Skin of body (tissue), 3 donors: ENCODE measurements at places on chromosomes 3 and 15. TPM values are rescaled to one million over a fixed set of nuclear protein-coding genes. Genes with fewer than 3 reads are reported as not detected.

DNA sequence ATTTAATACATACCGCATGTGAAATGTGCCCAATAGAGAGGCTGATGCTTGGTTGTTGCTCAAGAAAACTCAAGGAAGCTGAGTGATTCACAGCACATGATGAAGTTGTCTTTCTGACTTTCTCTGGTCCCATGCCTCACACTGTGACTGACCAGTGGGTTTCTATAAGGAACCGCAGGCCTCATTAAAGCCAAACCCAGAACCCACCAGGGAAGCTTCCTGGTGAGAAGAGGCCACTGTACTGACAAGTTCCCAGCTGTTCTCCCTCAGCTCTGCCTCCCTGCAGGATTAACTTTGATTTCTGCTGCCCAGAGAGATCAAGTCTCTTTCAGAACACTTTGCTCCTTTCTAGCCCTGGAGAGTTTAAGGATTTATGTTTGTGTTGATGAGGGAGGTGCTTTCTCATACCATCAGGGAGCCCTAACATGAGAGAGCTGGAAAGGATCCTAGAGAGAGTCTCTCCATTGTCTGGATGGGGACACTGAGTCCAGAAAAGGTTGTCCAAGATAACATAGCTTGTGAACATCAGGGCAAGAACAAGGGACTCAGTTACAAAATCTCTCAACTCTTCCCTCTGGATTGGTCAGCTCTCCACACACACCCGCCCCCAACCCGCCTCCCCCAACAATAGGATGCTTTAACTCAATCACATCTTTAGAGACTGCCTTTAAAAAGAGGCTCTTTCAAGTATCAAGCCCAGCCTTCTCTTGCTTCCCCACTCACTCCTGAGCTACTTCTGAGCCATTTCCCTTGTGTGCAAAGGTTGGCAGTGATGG, 303.2 kb upstream of the TLE3 start:
- DNase-seq, result no peak

DNA sequence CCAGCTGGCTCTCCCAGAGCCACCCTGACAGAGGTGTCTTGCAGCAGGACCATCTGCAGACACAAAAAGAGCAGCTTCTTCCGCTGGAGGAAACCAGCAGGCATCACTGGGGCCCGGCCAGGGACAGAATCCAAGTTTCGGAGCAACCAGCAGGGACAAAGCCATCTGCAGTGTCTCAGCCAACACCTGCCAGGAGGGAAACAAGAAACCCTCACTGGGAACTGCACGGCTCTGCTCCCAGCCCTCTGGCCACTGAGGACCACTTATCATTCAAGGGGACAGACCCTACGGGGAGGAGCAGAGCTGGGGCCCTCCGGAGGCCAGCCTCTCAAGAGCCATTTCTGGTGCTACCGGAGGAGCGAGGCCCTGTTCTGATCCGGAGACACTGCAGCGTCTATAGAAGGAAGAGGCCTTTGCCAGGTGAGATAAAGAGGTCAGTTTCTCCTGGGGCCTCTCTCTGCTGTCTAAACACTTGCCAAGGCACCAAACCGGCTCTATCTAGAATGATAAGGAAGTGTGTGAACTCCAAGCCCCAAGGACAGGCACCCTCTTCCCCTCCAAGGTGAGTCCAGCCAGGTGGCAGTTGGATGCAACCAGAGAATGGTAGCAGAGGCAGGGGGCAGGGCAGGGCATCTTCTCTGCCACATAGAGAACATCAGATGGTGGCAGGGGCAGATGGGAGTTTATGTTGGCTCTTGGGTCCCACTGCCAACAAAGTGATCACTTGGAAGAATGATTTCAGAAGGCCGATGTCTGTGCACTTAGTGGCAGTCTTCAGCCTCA, 89.0 kb downstream of the CHSY1 start:
- no peak for DNase-seq

DNA sequence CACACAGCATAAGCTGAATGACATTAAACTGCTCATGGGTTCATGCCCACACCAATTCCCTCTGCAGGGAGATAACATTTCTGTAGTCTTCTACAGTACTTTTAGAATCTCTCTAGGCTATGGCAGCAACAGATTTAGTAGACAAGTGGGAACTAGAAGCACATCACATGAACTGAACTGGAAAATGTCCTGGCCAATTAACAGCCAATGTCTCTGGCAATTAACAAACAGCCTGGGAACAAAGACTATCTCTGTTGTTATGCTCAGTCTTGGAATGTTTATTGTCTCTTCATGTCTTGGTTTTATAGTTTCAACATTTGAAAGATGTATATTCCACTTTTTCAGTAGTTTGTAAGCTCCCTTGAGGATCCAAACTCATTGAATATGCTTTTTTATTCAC, 523.2 kb upstream of the NAALADL2 start:
- DNase-seq, result no peak

- DNase-seq, result no peak
Observed at GRCh38 chr15:31457631-31458526, 131.2 kb downstream of the KLF13 start.

DNA sequence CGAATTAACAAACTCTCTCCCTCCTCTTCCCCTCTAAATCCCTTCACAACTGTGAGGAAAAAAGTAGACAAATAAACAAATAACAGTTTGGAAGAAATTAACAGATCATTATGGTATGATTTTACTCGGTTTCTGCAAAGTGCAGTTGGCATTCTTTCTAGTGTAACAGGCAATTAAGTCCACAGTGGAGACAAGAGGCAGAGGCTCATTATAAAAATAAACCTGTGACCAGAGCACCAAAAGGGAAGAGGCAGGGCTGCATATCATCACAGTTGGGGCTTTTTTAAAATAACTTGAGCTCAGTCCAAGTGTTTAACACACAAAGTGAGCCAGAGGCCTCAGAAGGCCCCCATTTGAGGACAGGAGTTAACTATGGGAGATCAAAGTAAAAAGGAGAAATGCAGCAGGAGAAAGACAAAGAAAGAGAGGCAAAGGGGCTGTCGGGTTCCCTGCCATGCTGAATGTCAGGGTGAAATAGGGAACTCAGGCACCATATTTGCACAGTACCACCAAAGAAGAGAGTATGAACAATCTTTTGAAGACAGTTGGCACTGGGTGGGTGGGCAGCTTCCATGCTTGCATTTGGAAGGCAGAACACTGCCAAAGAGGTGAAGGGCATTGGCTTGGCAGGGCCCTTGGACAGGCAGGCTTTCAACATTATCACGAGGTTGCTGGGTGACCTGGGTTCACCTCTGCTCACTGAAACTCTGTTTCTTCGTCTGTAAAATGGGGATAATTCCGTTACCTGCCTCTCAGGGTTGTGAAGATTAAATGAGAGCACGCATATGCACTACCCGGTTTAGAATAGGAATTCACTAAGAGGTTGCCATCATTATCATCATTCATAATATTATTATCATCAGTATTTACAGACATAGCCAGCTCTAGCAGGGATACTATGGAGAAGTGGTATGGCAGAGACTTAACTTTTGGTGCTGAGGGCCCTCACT, 134.5 kb downstream of the MEX3B start:
- DNase-seq, result no peak

DNA sequence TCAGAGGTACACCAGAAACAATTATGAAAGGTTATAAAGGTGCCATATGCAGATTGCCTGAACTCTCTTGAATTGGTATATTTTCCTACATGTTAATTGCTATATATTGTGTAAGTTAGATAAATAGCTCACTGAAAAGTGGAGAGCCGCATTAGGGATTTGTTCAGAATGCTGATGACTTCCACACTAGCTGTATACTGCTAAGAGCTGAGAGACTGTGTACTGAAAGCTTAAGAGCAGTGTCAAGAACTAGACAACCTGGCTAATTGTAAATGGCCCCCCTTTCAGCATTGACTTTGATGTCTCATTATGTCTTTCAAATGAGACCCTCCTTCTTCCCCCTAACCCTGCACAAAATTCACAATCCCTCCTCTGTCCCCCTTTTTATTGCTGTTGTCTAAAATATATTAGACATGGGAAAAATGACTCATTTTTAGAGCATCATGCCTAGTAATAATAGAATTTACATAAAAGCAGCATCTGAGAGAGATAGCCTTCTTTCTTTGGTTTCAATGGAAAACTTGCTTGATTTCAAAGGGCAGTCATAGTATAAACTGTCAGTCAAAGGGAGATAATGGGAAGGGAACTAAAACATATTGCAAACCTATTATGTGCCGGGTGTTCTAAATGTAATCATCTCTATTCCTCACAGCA, 34.7 kb upstream of the GREM1 start:
- no peak for DNase-seq

DNA sequence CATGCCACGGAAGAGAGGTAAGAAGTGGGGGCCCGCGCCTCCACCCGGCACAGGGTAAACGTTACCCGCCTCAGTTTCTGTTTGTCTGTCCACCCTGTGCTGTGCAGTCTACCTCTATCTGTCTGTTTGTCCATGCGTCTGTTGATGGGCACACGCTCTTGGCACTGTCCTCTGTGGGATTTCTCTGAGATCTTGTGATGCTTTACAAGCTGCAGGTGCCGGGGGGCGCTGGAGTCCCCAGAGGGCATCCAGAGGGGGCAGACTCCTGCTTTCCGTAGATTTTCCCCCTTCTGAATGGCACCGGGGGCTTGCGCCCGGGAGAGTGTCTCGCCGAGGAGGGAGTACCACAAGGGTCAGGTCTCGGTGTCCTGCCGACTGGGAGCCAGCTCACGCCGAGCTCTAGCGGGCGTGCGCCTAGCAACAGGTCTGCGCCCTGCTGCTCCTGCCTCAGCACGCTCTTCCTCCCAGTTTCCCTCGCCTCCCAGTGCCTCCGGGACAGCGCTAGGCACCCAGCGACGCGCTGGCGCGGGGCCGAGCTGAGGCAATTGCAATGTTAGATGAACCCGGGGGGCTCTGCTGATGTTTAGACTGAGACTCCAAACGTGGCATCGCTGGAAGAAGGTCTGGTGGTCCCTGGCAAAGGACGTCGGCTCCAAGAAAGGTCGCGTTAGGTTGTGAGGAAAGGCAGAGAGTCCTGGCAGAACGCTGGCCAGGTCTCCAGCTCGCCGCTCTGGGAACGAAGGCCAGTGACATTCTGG, 667 bp downstream of the CEMIP start:
- no peak for DNase-seq

DNA sequence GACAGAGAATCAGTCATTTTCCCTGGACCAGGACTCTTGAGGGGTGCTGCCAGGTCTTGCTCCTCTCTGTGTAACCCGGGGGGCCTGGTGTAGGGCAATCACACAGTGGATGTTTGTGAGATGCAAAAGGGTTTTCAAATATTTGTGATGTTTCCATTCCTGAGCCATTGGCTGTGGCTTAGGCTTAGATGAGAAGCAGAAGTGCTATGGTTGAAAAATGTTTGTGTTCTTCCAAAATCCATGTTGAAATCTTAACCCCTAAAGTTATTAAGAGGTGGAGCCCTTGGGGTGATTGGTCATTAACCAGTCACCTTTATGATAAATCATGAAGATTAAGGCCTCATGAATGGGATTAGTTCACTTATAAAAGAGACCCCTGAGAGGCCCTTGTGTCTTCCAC, 36.5 kb downstream of the CORO2B start:
- DNase-seq, result peak; percentile 42

- no peak for DNase-seq
Observed at GRCh38 chr15:84050076-84050475, 185.5 kb upstream of the GOLGA6L4 start.

GRCh38 chr3:52798978-52799476, 4.4 kb downstream of the ITIH3 start:
- DNase-seq, result no peak

DNA sequence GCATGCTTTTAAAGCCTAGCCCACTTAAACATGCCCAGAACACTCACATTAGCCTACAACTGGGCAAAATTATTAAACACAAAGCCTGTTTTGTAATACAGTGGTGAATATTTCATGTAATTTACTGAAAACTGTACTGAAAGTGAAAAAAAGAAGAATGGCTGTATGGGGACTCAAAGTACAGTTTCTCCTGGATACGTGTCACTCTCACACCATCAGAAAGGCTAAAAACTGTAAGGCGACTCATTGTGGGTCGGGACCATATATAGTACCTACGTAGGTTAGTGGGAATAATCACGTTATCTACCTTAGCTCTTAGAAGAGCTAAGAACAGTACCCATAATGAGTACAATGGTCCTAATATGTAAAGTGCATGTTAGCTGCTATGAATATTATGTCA, 80.2 kb upstream of the SPATA12 start:
- DNase-seq, result no peak

The PIERCE2 gene
- total RNA-seq, result 1.5 TPM

The GOLGA8Q gene
- 4.7 TPM for total RNA-seq

The SLC12A1 gene
- not detected for total RNA-seq

The SERINC4 gene
- 0.10 TPM for total RNA-seq

The ALCAM gene
- 49.3 TPM for total RNA-seq

The ILDR1 gene
- total RNA-seq, result 0.49 TPM

The ATP10A gene
- 11.7 TPM for total RNA-seq

The EPB42 gene
- total RNA-seq, result 10.4 TPM
